Fibroblast of skin of right biceps (primary cell): ENCODE measurements at places on chromosomes 6 and 20.

GRCh38 chr6:39887692-39888450, 46.4 kb downstream of the MOCS1 start:
- DNase-seq, result peak; percentile 76

- DNase-seq, result no peak
These were observed 139.1 kb upstream of the KCNG1 start for GRCh38 chr20:51162015-51162414.

DNA sequence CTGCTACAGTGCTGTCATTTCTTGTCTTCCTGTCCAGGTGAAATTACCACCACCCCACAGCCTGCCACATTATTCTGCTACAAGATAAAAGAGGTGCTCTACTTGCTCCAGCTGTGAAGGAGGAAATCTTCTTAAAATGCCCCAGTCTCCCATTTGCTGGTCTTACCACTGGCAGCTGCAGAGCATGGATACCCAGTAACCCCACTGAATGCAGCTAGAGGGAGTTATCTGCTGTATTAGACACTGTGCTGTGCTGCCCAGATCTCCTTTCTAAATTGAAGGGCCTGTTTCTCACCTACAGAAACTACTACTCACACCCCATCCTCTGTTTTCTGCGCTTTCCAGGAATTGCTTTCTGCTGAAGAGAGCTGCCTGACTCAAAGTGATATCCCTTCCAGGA, 517.8 kb downstream of the PKHD1 start:
- no peak for DNase-seq

DNA sequence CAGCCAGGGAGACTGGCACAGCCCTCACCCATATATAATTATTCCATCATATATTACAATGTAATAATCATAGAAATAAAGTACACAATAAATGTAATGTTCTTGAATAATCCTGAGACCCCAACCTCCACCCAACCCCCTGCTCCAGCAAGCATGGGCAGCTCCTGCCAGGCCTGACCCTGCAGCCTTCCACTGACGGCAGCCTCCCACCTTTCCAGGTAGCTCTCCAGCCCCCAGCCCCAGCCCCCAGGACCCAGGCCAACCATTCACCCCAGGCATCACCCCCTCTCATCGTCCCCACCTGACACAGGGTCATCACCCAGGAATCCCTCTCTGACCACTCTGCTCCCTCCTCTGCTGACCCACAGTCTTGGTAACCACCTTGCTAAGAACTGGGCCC, 14.6 kb downstream of the TFEB start:
- DNase-seq, result no peak

DNA sequence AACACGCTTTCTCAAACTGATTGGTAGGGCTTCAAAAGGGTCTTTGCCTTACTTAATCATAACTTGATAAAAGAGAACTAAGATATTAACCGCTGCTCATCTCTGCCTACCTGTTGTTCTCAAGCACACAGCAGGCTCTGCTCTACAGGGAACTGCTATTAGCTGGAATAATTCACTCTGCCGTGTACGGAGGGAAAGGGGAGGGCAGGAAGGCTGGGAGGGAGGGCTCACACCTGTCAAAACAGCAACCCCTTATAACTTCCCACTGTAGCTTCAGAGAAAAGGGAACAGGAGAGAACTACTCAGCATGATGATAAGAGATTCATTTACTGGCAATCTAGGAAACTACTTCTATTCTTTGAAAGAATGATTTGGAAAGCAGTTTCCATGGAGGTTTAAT, 75.1 kb downstream of the ZMYND8 start:
- DNase-seq, result no peak

- no peak for DNase-seq
These were observed 40.2 kb downstream of the TOP1 start for GRCh38 chr20:41068806-41069205.

- DNase-seq, result no peak
These were observed 6.8 kb downstream of the TMEM63B start for GRCh38 chr6:44133981-44134711.

GRCh38 chr6:159148641-159149040, 20.6 kb upstream of the FNDC1 start:
- no peak for DNase-seq

- peak; percentile 59 for DNase-seq
These were observed 627.2 kb downstream of the BCKDHB start for GRCh38 chr6:80733641-80734040.

DNA sequence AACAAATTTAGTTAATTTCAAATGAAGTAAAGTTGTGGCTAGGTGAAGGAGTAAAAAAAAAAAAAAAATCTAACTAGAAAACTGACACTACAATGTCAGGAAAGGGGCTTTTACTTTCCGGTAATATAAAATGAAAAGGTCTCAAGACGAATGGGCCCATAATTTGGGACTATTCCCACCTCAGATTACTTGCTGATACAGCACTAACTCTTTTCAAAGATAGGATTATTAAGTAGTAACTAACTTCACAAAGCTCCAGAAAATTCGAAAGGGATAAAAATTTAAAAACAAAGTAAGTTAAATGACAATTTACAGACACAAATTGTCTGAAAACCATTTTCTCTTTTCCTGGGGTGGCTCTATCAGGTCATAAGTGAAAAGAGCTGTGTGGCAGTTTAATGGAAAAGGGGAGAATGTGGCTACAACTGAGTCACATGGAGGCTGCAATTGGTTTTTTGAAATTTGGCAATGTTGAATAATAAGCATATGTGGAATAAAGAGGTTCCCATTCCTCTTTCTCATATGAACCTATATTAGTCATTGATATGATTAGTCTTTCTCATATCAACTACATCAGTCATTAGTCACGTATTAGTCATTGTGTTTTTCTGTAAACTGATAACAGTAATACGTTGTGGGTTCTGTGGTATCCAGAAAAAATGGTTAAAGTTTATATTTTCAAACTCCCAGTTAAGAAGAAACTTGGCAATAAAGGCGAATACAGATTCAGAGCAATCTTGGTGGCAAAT, 78.0 kb downstream of the RWDD2A start:
- DNase-seq, result peak; percentile 92
